ENCODE measurements at places on chromosomes 4 and X.
A peak's percentile ranks its signal among the peaks of the same experiment; 100 is the strongest.

DNA sequence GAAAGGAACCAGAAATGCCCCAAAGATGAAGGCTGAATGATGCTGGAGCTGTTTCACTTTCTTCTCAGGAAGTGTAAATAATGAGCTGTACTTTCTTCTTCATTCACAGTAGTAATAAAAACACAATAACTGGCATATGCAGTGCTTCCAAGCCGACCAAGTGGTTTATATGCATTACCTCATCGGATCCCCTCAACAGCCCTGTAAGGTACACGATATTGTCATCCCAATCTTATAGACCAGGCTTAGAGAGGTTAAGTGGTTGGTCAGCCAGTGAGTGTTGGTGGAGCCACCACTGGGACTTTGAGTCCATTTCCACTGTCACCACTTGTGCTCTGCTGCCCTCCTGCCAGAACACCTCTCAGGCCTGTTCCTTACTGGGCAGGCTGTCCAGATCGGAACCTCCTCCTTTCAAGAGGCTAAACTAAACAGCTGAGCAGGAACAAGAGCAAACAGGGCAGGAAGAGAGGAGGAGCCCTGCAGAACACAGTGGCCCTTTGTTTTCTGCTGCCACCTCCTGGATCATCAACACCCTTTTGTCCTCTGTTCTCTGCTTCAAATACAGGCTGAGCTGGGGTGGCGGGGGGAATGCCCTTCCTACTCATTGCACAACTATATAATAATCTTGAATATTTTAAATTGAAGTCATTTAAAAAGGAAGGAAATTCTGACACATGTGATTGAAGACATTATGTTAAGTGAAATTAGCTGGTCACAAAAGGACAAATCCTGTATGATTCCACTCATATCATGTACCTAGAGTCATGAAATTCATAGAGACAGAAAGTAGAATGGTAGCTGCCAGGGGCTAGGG, 112.5 kb upstream of the ATP6AP2 start:
- DNase-seq, result peak; percentile 8

DNA sequence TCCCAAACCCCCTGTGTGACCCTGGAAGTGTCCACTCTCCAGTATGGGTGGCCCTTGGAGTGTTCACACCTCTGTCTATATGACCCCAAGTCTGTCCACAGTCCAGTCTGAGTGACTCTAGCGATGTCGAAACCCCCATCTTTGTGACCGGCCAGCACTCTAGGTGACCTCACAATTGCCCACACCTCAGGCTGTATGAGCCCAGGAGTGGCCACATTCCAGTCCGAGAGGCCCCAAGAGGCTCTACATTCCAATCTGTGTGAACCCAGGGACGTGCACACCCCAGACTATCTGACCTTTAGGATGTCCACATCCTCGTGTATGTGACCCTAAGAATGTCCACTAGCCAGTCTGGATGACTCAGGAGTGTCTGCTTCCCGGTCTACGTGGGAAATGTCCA, 7.3 kb upstream of the GLOD5 start:
- no peak for DNase-seq

DNA sequence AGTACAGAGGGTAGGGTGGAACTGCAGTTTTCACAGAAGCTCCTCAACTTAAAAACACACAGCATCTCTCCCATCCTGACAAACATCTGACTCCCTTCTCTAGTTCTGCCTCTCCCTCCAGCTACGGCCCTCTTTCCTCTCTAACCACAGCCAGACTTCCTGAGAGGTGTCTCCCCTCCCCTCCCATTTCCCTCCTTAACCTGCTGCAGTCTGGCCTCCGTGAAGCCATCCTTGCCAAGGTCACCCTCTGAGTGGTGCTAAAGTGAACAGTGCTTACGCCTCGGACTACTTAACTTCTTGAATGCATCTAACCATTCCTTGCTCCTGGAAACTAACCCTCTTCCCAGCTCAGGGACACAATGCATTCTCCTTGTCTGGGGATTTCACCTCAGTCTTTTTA, 53.3 kb downstream of the RTL5 start:
- DNase-seq, result no peak

- DNase-seq, result no peak
Observed at GRCh38 chrX:21735768-21736127, 22.2 kb downstream of the SMPX start.

DNA sequence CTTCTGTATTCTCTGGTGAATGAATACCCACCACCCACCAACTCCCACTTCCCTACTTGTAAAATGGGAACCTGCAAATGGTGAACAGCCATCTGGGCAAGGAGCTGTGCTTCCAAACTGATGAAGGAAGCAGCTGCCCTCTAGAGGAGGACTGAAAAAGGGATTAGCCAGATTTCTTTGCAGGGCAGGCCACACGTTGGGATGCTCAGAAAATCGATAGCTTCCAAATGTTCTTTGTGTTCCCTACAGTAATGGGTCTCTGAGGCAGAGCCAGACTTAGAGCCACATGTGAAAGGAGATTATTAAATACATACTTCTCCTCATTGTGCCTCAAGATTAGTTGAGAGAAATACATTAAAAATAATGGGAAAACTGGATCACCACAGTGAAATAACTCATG, 39.3 kb upstream of the LPAR4 start:
- DNase-seq, result no peak

DNA sequence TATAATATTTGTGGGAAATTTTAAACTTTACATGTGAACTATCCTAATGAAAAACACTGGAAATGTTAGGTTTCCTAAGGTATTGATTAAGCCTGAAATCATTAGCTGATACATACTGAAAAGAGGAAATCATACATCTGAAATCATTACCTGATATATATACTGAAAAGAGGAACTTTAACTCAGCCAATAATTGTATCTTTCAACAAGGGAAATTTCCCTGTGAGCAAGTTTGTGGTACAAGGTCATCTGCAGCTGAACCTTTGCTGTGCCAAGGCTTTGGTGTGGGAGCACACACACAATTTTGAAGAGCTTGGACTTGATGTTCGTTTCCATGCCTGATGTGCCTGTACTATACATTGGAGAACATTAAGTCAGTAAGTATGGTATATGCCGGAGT, 131.9 kb upstream of the USP9X start:
- no peak for DNase-seq

GRCh38 chrX:115138040-115138439, 51.2 kb upstream of the RBMXL3 start:
- no peak for DNase-seq

DNA sequence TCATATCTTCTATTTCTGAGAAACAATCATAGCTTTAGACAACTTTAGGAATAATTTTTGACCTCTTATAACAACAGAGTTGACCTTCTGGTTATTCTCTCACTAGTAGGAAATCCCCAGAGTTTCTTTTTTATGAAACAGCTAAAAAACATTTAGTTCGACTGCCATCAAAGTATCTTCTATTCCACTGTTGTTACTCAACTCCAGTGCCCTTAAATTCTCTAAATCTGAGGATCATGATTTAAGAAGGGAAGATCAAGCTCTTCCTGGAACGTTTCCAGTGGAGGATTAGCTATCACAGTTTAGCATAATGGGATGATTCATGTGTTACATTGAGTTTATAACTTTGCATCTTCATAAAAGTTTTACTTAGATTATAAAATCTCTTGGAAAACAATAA, 134.9 kb upstream of the VEGFC start:
- DNase-seq, result no peak

DNA sequence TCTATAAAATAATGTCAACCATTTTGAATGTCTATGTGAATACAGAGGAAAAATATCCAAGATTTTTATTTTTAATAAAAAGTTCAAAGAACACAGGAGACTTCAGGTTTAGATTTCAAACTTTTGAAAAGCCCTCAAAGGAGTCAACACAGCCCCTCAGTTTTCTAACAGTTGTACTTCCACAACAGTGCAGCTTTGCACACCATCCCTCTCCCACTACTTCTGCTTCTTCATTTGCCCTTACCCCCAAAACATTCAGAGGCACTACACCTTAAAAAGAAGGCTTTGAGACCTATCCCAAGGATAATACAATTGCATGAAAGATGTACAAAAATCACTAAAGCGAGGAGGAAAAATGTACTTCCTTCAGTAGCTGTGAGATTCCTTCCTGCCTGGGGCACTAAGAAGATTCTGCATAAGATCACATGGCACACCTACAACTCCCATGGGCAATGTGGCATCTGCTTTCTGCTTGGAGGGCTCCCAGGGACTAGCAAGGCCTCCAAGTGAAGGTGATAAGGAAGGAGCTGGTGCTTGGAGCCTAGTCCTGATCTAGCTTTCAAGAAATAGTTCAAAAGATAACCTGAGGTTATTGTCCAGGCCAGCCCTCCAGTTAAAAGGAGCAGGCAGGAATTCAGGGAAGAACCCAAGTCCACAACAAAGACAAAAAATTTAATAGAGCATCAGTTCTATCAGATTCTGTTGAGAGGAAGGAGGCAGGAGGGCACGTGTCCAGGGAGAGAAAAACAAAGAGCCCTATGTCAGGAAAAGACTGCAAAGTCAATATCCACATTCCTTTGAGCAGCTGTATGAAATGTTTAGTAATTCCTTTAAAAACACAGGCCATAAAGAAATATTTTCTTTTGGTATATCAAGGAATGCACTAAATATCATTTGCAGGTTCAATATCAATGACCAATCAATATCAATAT, 19.1 kb downstream of the ARAP2 start:
- DNase-seq, result no peak

DNA sequence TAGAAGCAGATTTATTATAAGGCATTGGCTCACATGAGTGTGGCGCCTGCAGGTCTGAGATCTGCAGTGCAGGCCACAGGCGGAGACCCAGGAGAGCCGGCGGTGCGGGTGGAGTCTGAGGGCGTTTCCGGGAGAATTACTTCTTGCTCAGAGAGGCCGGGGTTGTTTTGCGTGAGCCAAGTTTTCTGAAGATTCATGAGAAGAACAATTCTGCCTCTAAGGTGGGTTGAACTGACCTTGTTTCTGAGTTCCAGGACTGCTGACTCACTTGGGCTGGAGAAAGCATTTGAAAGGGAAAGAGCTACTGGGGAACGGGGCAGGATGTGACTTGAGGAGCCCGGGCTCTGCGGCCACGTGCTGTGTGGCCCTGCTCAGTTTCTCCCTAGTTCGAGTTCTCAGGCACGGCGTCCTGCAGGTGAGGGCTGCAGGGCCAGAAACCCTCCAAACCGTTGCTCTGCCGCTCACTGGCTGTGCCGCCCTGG, 36.7 kb upstream of the SORCS2 start:
- no peak for DNase-seq

- no peak for DNase-seq
Observed at GRCh38 chrX:10893976-10894375, 217.2 kb upstream of the HCCS start.

- no peak for DNase-seq
Observed at GRCh38 chr4:113958766-113959538, 20.5 kb downstream of the ARSJ start.

DNA sequence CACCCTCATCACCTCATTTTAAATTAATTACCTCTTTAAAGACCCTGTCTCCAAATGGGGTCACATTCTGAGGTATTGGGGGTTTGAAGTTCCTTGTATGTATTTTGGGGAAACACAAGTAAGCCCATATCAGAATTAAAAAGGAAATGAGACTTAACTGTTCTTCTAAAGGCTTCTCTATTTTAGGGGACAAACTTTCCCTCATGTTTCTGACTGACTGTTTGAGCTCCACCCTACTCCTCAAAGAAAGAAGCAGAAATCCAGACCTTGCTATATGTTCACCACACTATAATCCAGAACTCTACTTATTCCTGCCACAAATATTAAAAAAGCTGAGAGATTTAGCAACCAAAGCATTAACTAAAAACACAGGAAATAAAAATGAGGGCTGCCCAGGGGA, 258.8 kb downstream of the ARHGAP24 start:
- DNase-seq, result no peak

DNA sequence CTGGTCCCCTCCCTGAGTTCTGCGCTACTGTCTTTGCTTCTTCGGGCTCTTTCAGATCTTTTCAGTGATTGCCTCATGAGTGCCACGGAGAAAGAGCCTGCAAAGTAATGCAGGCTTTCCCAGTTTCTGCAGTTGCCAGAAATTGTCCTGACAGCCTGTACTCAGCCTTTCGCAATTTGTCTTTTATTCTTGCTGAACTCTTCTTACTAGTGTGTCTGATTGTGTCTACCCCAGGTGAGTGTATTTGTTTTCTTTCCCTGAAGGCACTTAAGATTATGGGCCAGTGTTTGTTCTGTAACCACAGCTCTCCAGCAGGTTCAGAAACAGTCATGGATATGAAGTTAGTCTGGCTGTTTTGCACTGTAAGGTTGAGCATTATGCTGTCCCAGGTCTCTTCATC, 47.1 kb downstream of the FAM193A start:
- no peak for DNase-seq

DNA sequence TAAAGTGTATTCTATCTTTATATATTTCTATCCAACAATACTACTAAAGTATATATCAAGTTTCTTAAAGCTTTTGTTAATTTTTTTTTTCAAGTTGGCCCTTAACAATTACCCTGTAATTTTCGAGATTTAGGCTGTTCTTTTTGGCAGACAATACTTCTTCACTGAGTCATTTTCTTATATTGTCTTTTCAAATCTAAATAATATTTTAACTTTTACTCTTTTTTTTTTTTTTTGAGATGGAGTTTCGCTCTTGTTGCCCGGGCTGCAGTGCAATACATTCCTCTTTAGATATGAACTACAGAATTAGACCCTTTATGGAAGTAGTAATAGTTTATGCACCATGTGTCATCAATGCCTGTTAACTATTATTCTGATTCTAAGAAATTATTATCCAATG, 120.7 kb downstream of the GLRA3 start:
- DNase-seq, result no peak

GRCh38 chrX:54423161-54423888, 16.9 kb upstream of the TSR2 start:
- DNase-seq, result no peak

DNA sequence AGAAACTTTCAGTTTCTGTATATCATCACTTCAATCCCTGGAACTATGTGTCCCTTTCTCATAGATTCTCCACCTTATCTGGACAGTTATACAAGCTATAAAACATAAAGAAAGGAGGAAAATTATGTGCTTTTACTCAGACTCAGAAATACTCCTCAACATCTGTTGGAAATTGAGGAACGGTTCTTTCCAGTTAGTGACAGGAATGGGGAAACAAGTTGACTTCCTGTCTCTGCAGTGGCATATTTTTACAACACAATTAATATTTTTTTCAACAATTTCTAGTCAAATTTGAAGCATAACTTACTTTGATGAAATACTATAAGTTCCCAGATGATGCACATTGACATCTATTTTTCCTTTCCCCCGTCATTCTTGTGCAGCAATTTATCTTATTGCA, 27.9 kb downstream of the ABHD18 start:
- DNase-seq, result no peak

GRCh38 chr4:62528874-62529273, 1328.7 kb downstream of the ADGRL3 start:
- DNase-seq, result no peak

DNA sequence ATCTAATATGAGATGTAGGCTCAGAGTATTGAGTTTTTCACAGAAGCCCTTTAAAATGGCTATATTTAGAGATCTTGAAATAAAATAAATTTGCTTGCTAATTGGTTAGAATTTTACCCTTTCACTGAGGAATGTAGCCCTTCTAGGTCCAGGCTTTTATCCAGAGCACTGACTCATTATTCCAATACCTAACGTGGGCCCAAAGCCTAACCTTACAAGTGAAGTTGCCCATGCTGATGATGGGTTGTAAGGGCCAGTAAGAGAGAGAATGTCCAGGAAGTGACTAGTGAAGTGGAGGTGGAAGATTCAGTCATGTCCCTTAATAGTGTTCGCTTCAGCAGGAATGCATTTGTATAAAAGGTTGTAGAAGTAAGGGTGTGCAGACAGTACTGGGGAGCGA, 155.9 kb downstream of the STIM2 start:
- DNase-seq, result no peak

All from stimulated activated CD4-positive, alpha-beta T cell treated with anti-CD3 and anti-CD28 coated beads, Interleukin-15, amount 100 ng/mL, for 1 hour (primary cell).